D721Med (cell line): ENCODE measurements at places on chromosomes 3 and 15.

DNA sequence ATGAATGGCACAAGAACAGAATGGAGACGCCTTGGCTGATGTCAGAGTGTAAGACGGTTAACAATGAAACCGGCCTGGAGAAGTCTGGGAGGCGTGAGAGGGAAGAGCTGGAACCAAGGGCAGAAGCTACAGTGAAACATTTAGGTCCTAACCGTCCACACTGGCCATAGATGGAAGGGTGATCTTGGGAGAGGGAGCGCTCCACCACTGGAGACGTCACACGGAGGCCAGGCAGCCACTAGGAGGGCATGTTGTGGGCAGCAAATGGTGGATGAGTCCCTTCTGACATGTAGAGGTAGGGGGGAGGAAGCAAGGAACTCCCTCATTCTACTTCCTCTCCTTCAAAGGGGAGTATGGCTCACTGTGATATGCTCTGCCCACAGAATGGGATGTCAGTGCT lies 23.8 kb downstream of the FEM1B start:
- DNase-seq, result no peak

DNA sequence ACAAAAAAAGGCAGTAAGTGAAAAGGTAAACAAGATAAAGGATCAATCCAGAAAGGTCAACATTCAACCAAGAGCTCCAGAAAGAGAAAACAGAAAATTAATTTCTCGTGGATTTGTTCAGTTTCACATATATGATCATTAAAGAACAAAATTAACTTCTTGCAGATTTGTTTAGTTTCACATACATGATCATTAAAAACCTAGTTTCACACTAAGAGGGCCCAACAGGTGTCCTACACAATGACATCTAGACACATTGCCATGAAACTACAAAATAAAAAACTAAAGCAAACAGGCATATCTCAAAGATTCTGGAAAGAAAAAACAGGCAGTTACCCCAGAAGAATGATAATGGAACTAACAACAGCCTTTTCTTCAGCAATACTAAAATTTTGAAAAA lies 22.1 kb downstream of the PHC3 start:
- DNase-seq, result no peak

DNA sequence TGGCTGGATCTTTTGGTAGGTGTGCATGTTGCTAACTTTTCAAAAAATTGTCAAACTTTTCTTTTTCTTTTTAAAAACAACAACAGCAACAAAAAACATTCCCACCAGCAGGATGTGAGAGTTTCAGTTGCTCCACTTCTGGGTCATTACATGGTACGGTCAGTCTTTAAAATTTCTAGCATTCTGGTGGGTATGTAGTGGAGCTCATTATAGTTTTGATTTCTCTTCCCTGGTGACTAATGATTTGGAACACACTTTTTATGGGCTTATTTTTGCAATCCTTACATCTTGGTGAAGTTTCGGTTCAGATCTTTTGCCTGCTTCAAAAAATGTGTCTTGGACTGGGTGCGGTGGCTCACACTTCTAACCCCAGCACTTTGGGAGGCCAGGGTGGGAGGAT lies 19.3 kb downstream of the ATP1B3 start:
- DNase-seq, result no peak

DNA sequence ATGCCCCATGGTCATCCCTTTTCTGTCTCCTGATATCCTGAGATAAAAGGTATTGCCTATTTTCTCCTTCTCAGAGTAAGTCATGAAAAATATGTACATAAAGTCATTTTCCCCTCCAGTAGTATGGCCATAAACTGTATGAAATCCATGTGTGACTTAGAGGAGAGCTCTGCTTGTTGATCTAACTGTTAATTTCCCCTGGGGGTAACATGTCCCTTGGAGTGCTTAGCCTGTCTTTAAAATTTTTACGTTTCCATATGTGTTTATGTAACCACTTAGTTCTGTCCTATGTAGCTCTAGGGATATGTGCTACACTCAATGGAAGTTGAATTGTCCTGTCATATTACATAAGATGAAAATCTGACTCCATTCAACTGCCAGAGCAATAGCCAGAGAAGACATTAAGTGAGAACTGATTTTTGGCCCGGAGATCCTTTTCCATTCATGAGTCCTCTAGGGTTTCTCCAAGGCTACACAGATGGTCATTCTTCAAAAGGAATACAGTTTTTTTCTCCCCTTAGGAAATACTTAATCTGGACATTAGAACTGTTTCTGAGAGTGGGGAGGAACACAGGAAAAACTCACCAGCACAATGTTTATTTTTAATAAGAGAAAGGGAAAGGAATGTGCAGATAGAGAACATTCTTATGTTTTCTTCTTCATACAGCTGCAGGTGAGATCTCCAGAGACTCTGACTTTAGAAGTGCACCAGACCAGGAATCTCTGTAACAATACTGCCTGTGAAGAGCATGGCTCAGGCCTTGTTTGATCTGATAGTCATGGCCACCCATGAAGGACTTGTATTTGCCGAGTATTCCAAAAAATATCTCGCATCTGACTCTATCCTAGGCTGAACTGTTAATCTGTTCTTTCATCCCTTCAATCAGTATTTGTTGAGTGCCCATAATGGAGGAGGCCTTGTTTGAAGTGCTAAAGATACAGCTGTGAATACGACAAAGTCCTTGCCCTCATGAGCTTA lies 29.8 kb upstream of the CLRN1 start:
- DNase-seq, result no peak

DNA sequence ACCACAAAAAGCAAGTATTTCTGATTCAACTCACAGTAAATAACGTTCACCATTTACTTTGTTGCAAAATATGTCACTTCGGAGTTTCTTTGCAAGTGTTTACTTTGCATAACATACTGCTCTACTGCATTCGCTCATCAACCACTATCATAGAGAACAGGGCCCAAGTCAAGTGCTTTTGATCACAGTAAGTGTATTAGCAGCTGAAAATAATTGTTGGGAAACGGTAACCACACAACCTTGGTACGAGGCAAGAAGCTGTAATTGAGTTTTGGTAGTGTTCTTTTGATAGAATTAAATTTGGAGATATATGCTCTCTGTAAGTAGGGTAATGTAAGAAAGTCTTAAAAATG lies 80.1 kb downstream of the SATB1 start:
- DNase-seq, result no peak

- DNase-seq, result no peak
These were observed 124.6 kb downstream of the CD47 start for GRCh38 chr3:107966276-107966675.

DNA sequence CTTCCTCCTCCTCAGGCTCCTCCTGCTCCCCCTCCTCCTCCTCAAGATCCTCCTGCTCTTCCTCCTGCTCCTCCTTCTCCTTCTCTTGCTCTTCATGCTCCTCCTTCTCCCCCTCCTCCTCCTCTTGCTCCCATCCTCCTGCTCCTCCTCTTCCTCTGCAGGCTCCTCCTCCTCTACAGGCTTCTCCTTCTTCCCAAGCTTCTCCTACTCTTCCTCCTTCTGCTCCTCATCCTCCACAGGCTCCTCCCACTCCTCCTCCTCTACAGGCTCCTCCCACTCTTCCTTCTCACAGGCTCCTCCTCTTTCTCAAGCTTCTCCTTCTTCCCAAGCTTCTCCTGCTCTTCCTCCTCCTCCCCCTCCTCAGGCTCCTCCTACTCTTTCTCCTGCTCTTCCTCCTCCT lies 47.7 kb downstream of the WNT7A start:
- no peak for DNase-seq

DNA sequence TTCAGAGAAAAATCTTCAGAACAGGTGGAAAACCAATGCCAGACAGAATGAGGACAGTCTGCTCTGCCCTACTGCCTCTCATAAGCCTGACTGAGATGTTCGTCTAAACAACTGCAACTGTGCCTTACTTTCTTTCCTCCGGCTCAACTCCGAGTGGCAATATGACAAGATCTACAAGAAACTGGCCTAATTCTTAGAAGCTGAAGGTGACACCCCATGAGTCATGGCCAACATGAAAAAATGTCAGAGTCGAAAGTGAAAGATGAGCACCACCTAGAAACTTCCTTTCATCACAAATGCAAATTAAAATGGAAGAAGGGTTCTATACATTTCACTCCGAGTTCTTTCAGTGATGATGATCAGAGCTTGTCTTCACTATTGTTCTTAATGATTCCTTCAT lies 12.9 kb downstream of the PCYT1A start:
- DNase-seq, result no peak

DNA sequence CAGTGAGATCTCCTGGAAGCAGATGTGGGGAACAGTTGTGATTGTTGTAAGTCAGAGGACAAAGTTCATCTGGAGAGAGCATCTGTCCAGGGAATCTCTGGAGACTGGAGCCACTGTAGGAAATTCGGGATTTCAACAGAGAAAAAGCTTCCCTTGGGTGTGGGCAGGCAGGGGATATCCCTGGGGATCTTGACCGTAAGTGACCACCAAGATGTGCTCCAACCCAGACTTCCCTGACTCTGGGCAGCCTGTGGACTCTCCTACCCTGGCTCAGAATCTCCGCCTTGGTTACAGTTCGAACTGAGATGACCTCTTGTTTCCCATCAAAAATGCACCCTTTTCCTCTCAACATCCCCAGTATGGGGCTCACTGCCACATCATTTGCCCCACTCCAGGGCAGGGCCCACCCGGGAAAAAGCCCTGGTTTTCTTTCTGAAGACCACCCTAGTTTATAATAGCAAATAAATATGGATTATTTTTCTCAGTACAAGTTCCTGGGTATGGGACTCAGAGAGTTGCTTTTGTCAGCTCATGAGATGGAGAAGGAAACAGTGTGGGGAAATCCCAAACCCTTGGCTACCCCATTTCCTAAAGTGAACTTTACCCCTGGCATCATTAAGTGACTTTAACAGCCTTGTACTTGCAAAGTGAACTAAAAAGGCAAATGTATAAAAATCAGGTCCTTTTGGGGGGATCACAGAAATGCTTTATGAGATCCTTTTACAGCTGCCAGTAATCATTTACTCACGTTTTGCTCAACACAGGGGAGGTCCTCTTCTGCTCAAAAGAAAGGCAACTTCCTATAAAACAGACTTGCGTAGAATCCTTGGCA lies 89.9 kb downstream of the CCNL1 start:
- DNase-seq, result no peak

GRCh38 chr15:57500256-57500655 lies 91.4 kb upstream of the MYZAP start:
- no peak for DNase-seq

- DNase-seq, result no peak
These were observed 43.1 kb upstream of the HES1 start for GRCh38 chr3:194092881-194093301.

GRCh38 chr3:156151824-156152428 lies 31.5 kb downstream of the KCNAB1 start:
- DNase-seq, result no peak

GRCh38 chr3:44265815-44266214 lies 24.1 kb downstream of the TOPAZ1 start:
- no peak for DNase-seq

DNA sequence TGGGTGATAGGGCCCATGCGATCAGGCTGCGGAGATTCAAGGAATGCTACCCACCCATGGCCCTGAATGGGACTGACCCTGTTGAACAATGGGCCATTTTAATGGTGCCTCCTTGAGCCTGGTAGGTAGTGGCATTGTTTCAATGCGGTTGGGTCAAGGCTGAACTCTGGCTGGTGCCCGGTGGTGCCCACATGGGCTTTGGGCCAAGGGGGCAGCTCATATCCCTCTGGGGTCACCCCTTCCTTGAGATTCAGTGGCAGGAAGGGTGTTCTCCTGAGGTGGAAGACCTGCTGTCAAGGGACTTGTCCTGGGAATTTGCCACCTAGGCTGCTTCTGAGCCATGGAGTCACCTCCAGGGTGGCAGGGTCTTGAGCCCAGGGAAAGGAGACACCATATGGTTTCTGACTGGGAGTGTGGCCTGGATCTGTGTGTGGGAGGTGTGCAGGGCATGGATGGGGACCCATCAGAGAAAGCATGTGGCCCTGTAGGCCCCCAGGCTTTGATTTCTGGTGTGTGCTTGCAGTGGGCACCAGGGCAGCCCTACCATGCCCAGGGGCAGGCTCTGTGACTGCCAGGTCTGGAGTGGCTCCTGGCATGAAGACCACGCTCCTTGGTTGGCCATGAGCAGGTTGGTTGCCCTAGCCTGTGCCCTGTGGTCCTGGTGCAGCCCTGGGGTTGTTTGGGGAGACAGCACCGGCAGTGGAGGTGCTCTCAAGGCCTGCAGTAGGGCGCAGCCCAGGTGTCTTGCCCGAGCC lies 199.9 kb downstream of the UBE3A start:
- DNase-seq, result no peak

- DNase-seq, result no peak
These were observed 5.5 kb downstream of the TMEM266 start for GRCh38 chr15:76065245-76065644.

GRCh38 chr3:134640872-134641470 lies 9.9 kb downstream of the KY start:
- DNase-seq, result no peak

- no peak for DNase-seq
These were observed 20.7 kb upstream of the FEM1B start for GRCh38 chr15:68256675-68257450.

GRCh38 chr15:84929795-84930603 lies 45.5 kb downstream of the SLC28A1 start:
- no peak for DNase-seq

DNA sequence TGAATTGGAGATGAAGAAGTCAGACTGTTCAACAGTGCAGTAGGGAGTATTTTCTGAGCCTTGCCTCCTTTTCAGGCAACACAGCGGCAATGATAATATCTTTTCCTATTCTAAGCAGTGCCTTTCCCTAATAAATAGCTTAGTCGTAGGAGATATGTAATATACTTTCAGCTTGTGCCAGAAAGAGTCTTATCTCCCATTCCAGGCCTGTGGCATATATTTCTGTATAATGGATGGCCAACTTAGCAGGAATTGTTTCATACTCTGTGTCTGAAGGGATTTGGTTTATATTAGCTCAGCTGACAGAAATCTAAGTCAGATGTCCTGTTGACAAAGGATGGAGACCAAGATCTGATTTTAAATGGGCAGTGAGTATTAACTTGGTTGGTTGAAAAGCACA lies 397.1 kb downstream of the CACNA2D3 start:
- no peak for DNase-seq

- no peak for DNase-seq
These were observed 291.9 kb downstream of the MAGI1 start for GRCh38 chr3:65746848-65747247.
